ENCODE measurements at places on chromosomes 3 and 15.

- no peak for DNase-seq
Measured at GRCh38 chr15:55991802-55992768, 1.3 kb downstream of the NEDD4 start.

GRCh38 chr3:122916084-122916483, 111.5 kb downstream of the SEMA5B start:
- no peak for DNase-seq

- peak; percentile 25 for DNase-seq
Measured at GRCh38 chr15:86336051-86336788, 256.5 kb downstream of the AGBL1 start.

- DNase-seq: no peak
Measured at GRCh38 chr3:31503456-31503855, 29.3 kb upstream of the STT3B start.

- DNase-seq: no peak
Measured at GRCh38 chr3:26713091-26713490, 90.5 kb downstream of the LRRC3B start.

- DNase-seq: no peak
Measured at GRCh38 chr3:18888819-18889218, 259.5 kb upstream of the KCNH8 start.

DNA sequence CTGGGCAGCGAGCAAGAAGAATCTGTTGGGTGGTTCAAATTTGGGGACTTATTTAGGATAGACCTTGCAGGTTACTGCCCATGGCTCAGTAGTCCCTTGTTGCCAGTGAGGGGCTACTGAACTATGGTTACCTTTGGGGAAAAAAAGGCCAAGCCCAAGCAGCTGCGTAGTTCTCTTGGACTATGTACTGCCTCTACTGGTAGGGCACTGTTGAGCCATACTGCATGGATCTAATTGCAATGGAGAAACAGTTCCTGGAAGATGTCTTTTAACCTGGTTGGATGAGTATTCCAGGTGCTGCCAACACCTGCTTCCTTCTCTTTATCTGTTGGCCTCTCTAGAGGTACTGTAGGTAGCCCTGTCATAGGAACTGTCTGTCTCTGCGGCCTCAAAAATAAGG, 671.9 kb upstream of the CBLB start:
- DNase-seq: no peak

DNA sequence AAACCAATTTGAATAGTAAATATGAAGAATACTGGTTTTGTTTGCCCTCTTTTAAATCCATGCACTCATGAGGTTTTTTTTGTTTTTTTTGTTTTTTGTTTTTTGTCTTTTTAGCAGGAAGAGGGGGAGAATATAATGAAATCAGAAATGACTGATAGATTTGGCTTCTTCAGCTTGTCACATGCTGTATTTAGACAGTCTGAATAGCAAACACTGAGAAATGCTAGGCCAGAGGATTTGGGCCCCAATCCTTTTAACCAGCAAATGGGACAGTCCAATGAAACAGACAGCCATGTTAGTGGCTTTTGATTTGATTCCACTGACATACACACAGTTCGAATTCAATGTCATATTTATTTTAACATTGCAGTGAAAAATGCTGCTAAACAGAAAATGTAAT, 14.2 kb upstream of the CEP152 start:
- DNase-seq: no peak

- DNase-seq: no peak
Measured at GRCh38 chr3:51819709-51820406, 40.8 kb upstream of the IQCF6 start.

DNA sequence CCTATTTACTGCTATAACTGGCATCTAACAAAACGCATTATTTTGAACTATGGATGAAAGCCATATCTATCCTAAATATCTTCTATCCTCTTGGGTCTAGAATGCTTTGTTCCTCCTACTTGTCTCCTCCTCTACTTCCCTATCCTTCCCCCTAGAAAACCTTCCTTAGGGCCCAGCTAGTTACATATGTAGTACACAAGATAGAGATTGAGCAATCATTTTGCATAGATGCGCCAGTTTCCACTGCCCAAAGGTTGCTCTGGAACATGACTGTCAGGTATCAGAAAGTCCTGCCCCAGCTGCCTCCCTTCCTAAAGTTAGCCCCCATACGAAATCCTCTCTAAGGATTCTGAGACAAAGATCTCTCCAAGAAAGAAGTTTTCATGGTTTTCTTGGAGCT, 55.1 kb downstream of the GPR160 start:
- no peak for DNase-seq

DNA sequence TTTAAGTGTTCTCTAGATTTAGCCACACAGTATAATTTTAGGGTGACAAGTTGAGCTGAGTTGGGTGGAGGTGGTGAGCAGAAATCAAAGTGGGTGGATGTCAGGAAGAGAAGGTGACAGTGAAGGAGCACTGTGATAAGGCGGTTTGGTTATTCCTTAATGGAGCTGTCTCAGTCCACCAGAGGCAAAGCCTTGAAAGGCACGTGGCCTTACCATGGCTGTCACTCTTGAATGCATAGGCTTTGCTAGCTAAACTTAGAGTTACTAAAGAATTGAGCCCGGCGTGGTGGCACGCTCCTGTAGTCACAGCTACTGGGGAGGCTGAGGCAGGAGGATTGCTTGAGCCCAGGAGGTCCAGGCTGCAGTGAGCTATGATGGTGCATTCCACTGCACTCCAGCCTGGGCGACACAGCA, 560 bp upstream of the TTLL13 start:
- no peak for DNase-seq

GRCh38 chr3:96106701-96107100, 707.7 kb upstream of the EPHA6 start:
- no peak for DNase-seq

DNA sequence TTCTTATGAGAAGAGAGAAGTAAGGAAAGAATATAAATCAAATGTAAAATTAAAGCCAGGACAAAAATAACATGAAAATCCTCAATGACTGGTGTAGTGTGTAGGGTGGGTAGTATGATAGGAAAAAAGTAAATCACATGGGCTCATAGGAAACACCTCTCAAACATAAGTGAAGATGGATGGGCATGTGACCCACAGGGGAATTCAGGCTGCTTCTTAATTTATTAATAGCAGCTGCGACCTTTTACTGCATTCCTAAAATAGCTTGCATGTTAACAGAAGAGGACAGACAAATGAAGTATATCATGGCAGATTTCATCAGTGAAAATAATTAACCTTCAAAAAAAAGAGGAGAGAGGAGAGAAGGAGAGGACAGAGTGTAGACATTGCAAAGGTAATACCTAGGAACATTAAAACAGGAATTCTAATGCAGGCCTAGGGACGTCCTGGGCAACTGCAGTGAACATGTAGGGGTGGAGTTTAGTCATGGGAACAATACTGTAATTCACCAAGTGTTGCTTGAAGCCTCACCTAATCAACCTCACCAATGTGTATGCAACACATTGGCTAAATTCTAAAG, 132.9 kb downstream of the KCNMB2 start:
- DNase-seq: peak; percentile 53

DNA sequence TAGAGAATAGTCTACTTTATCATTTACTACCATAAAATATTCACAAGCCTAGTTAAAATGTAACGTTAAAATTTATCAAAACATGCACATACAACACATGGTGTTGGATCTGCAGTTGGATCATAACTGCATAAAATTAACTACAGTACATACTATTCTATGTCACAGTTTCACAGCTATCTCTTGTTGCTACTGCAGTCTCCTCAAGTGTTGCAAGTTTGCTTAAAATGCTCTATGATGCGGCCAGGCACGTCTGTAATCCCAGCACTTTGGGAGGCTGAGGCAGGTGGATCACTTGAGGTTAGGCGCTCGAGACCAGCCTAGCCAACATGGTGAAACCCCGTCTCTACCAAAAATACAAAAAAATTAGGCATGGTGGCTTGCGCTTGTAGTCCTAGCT, 10.3 kb downstream of the PPP1R2 start:
- no peak for DNase-seq

All from fibroblast of upper back skin (primary cell).